Urinary bladder (tissue), 4 donors: ENCODE measurements at places on chromosomes 5 and 9.

DNA sequence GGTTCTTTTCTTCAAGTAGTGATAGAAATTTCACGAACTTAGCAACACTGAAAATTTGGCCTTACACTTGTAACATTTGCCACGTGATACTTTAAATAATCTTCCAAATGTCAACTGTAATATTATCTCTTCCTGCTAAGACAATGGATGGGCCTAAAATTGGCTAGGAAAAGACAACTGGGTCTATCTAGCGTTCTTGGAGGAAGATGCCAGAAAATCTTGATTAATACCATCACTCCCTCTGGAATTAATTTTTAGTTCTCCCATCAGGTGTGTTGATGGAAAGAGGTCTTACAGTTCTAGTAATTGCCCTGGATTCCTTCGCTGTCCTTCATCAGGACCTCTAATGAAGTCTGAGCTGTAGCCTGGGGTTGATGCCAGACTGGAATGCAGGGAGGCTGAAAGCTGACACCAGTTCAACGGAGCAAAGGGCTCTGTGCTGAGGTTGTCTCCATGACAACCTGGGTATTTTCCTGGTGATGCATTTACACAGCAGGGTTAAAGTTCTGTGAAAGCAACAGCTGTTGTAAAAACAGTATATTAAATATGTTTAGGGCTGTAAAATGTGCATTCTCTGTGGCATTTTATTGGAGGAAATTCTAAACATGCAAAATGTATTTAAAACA, 92.3 kb downstream of the GAS1 start:
- peak; percentile 52 for DNase-seq

GRCh38 chr5:74136276-74136825, 504.2 kb downstream of the ENC1 start:
- DNase-seq = no peak

DNA sequence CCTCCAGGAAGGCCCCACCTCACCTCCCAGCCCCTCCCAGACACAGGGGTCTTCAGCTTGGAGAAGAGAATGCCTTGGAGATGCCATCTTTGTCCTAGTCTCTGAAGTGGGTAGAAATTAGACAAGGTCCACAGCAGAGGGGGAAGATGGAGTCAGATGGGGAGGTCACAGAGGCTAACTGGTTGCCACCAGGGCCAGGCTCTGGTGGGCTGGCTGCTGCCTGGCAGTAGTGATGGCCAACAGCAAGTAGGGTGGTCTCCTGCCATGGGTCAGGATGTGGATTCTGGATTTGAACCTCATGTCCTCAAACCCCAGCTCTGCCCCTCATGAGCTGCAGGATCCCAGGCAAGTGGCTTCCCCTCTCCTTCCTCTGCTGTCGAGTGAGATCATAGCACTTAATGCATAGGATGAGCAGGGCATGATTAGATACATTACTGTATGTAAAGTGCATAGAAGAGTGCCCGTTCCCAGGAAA, 38.7 kb upstream of the NEK6 start:
- DNase-seq = no peak

DNA sequence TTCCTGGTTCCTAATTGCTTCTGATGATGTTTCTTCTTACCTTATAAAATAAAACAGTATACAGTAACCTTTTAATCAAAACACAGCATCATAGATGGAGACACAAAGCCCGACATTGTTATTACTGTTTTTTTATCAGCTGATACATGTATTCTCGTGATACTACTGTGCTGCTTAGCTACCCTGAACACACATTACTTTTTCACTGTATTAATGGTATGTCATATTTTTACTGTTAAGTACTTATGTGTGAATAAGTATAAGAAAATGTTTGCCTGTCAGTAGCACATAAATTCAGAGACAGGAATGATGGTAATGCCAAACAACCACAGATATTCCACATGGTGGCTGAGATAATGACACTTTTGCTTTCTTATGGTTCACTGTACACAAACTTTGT, 68.7 kb downstream of the RAB24 start:
- DNase-seq = no peak

- no peak for DNase-seq
Measured at GRCh38 chr9:72305102-72305546, 59.9 kb downstream of the ZFAND5 start.

- no peak for DNase-seq
Measured at GRCh38 chr9:95105519-95106287, 211.8 kb downstream of the FANCC start.

DNA sequence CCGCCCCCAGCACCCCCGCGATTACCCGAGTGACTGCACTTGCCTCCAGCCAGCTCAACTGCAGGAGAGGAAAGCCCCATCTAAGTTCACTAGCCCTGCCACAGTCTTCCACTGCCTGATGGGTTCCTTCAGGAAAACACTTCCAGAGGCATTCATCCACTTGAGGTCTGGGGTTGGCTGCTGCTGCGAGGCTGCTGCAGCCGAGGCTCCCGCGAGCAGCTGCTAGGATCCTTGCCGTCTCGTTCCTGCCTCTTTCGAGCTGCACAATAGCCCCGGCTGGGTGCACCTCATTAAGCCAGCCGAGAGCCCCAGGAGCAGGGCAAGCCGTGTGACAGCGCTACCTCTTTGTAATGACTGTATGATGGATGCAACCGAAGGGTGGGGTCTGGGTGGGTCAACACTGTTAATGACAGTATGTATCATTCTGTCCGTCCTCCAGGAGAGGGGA, 24.2 kb upstream of the ELAVL2 start:
- DNase-seq = no peak

DNA sequence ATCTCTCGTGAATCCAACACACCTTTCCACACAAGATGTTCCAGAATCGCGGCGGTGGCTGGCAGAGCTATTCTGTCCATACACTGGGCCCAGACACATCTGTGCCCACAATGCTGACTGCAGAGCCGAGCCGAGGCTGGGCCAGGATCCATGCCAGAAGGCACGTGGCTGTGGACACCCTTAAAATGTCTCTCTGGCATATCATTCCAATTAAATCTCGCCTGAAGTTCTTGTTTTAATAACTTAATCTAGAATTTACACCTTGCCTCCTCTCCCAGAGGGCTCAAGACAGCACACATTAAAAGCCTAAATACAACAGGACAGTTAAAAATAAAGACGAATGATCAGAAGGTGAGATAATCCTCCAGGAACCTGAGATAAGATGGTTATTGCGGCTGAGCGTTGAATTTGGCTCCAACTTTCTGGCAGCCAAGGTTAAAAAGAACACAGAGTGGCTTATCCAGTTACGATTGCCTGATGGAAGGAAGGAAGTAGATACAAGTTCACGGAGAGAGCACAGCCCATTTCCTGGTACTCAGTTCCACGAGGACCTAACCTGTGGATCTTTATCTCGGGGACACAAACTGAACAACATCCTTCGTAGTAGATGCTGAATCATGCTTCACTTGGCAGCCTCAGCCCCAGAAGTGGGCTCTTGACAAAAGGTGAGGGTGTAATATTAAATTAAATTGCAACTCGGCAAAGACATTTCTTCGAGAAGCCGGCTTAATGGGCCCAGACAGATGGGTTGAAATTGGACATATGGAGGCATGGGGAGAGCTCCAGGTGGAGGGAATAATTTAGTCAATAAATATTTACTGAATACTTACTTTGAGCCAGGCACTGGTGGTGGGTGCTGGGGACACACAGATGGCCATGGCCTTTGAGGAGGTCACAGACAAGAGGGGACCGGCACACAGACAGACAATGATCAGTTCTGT, 86.0 kb upstream of the TBC1D2 start:
- no peak for DNase-seq

DNA sequence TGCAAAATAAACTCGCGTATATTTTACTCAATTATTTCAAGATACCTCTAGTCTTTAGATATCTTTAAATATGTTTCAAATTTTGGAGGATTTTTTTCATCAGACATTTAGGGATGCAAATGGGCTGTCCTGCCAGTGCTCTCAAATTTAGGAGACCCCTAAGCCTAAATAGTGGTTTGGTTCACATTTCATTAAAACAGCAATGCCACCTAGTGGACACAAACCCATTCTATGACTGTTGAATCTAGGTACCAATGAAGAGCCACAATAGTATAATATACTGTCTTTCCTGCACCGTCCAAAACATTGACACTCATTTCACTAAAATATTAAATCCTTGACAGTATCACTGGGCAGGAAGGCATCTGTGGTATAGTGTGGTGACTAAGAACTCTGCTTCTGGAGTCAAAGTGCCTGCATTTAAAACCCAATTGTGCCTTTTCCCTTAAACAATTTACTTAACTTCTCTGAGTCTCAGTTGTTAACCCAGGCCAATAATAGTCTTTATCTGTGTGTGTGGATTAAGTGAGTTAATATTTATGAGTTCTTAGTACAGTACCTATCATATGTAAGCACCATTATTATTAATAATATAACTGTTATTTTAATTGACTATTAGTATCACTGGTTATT, 148.0 kb downstream of the RORB start:
- DNase-seq = no peak

- DNase-seq = no peak
Measured at GRCh38 chr9:35105571-35106342, 2.8 kb upstream of the STOML2 start.

DNA sequence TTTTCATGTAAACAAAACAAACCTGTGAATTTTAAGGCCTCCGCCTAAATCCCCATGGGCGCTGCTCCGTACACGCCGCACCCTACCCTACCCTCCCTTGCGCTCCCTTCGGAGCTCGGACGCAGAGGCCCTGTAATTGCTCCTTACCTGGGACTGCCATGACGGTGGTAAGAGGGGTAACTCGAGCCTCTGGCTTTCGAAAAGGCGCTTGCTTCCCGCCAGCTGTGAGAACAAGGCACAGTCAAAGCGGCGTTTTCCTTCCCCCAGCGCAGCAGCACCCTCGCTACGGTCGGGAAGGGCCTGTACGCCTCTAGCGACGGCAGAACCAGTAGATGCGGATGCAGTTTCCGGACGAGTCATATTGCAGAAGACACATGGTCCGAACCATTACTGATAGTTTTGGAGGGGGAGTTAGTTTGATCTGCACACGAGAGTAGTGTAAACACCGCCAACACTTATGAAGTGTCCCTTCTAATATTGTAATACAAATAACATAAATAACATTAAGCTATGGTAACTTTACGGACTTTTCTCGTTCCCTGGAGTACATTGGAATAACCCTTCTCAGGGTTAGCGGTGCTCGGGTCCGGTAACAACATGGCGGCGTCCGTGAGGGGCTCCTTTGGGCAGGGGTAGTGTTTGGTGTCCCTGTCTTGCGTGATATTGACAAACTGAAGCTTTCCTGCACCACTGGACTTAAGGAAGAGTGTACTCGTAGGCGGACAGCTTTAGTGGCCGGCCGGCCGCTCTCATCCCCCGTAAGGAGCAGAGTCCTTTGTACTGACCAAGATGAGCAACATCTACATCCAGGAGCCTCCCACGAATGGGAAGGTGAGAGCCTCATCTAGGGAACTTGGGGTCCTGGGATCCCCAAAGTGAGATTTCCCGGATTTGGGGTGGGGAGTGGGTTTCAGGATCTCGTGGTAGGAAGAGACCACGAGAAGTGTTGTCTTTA, at the start of the genes CWC27 and SREK1IP1:
Gene CWC27, plus strand, starts transcription at position 573 of the 955 bp plus-strand sequence. Its CDS starts 217 bp downstream, at position 790.
Gene SREK1IP1, minus strand, starts transcription at position 334 of the 955 bp plus-strand sequence. Its CDS starts 174 bp downstream, at position 160.
- DNase-seq = peak; percentile 84

- DNase-seq = no peak
Measured at GRCh38 chr5:74977471-74977870, 74.9 kb downstream of the GCNT4 start.

- no peak for DNase-seq
Measured at GRCh38 chr5:159906463-159906862, 9.8 kb upstream of the ADRA1B start.

DNA sequence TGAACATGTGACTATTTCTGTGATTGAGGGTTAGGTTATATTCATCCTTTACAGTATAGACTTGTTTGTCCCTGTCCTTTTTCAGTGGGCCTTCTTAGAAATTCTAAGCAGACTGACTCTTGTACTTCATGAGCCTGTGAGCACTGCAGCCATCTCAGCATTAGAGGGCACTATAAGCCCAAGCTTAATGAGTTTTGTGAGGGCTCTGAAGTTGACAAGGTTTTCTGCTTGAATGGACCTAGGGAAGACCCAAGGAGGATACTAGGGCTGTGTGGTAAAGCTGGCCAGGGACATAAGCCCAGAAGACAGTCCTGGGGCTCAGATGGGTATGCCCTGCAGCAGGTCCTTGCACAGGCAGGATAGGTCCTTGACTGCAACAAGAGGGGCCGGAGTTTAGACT, 126.5 kb downstream of the MRPS30 start:
- no peak for DNase-seq

DNA sequence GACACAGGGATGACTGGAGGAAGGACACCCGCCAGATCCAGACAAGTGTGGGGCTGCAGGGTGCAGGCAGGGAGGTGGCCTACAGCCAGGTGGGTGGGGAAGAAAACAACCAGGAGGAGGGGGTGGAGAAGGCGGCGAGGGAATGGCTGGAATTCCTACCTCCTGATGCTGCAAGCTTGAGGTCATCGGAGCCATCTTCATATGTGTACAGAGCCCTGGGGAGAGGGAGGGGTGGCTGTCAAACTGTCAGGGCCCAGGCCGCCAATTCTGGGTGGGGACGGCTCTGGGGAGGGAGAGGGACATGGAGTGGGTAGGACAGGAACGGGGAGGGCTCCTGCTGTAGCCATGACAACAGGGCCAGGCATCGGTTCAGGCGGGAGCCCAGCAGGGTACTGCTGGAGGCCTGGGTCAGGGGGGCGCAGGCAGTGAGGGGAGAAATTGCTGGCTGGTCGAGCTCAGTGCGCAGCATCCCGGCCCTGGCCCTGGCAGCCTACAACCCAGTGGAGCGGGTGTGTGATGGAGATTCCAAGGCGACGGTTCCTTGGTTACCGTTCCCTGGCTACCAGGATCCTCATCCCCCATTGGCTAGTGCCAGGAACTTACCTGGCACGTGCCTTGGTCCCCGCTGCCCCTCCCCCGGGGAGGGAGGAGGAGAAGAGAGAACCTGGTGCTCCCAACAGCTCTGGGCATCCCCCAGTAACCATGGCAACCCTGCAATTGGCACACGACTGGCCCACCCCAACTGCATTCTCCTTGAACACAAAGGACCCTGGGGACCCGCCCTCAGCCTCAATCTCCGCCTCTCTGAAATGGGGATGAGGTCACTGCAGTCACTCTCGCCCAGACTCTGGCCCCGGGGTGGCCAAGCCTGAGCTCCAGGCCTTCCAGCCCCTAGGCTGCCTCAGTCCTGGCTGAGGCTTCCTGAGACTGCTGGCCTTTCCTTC, 4.5 kb downstream of the DBN1 start:
- DNase-seq = no peak

- no peak for DNase-seq
Measured at GRCh38 chr5:68137511-68138140, 77.9 kb upstream of the PIK3R1 start.

- DNase-seq = no peak
Measured at GRCh38 chr5:57681942-57682341, 199.3 kb upstream of the ACTBL2 start.

DNA sequence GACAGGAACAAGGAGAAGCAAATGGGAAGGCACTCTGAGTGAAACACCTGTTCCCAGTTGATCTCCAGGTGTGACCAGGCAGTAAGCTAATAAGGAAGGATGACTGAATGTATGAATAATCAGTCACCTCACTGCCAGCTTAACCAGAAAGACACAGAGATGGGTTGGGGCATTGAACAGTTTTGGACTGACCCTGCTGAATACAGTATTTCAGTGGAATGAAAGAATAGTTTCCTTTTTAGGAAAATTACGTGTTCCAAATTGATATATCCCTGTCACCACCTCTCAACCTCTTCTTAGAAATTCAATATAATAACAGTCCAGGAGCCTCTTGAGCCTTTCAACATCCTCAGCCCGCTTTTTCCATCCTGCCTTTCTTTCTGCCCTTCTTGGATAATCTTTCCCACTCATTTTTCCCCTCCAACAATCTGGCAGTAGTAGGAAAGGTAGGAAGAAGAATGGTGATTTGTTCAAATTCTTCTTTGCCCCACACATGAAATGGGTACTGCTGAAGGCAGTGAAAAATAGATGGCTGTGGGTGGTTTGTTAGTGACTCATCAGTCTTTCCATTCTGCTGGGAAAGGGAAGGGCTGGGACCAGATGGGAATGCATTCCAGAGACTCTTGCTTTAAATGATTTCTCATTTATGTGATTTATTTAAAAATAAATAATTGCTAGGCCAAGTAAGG, 117.9 kb downstream of the ZSWIM6 start:
- DNase-seq = no peak
